Stimulated activated CD4-positive, alpha-beta T cell treated with anti-CD3 and anti-CD28 coated beads, TNF-alpha, amount 100 ng/mL, for 48 hours (primary cell): ENCODE measurements at places on chromosomes 1 and 21.
A peak's percentile ranks its signal among the peaks of the same experiment; 100 is the strongest.

DNA sequence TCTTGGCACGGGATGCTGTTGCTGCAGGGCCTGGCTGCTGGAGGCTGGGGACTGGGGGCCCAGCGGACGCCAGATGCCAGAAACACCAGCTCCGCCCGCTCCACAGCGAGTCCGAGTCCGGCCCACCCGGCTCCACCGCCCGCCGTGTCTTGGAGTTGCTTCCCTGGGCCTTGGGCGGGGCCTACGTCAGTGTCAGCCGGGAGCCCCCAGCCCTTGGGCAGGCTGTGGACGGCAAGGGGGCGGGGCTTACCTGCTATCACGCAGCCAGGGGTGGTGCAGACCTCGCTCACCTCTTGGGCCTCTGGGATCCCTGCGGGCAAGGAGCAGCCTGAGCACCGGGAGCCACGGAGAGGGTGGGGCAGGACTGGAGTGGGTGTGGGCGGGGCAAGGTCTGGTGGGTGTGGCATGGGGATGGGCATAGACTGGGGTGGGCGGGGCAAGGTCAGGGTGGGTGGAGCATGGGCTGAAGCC lies 21.8 kb downstream of the MMEL1 start:
- DNase-seq, result peak; percentile 64

DNA sequence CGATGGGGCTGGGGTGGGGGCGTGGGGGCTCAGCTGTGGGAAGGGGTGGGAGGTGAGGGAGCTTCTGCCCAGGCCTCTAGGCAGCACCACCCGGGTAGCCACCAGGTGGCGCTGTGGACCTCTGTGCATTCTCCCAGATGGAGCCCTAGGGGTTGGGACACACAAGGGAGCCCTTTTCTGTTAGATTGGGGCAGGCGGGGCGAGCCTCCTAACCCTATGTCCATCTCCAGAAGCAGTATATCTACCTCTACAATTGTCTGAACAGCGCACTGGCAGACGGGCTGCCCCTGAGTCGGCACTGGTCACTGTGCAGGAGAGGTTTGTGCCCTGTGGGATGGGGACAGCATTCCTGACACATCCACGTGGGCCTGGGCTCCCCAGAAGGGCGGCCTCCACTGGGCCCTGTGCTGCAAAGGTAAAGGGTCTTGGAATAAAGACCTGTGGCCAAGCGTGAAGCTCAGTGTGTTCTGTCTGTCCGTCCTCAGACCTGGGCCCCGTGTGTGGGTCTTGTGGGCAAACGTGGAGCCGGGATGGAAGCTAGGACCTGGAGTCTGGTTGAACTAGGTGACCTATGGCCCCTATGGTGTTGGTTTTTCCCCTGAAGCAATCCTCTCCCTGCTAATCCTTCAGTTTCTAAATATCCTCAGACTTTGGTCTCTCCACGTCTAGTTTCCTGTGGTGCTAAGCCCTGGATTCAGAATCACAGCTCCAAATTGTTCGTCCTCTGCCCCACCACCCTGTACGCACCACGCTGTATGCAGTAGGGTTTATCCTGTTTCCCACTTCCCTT lies 4.4 kb upstream of the LGR6 start:
- peak; percentile 83 for DNase-seq

GRCh38 chr1:56827711-56828110 lies 8.5 kb upstream of the FYB2 start:
- DNase-seq, result no peak

DNA sequence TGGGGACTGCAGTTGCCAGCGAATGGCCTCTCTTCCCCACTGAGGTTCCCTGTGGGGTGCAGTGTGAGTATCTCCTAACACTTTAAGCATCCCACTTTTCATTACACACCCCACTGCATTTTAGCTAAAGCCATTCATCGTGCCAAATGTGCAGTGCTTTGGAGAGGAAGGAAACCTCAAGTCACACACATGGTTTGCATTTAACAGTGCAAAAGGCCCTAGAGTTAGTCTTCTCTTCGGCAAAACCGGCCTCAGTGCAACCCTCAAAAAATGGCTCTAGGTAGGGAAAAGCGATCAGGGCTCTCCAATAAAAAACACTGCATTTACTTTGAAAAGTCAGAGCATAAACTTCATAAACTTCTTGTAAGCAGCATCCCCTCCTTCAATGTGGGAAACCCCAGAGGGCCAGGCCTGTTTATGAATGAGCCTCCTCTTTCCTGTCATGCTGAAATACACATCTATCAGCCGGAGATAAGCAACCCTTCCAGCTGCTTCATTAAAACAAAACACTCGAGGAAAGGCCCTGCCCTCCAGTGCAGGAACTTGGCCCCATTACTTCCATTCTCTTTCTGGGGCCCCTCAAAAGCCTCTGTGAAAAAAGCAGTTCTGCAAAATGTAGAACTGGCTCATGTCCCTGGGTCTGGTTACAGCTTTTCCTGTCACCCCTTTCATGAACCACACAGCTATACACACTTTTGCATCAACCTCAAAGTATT lies 184.0 kb downstream of the CDC7 start:
- no peak for DNase-seq

- DNase-seq, result no peak
These were observed 37.2 kb downstream of the ACTA1 start for GRCh38 chr1:229396585-229397206.

DNA sequence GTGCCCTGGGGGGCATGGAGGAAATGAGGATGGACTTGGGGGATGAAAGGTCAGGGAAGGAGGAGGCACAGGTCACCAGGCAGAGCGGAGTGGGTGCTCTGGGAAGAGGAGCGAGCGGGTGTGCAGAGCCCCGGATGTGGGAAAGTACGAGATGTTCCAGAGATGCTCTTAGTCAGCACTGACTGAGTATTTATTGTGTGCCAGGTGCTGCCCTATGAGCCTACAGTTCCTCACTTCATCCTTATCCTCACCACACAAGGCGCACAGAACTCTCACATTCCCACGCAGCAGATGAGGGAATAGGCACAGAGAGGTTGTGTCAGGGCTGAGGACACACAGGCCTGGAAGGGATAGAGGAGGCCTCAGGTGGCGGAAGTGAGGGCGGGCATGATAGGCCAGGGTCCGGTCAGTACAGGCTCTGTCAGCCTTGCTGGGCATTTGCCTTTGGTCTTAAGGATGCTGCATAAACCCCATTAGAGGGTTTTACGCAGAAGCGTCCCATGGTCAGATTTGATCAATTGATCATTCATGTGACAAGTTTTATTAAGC lies 77.3 kb downstream of the ARHGEF10L start:
- no peak for DNase-seq

GRCh38 chr1:35449334-35450008 lies 107.7 kb downstream of the KIAA0319L start:
- no peak for DNase-seq

GRCh38 chr1:109803901-109804331 lies 40.2 kb upstream of the EPS8L3 start:
- no peak for DNase-seq

- DNase-seq, result no peak
These were observed 44.1 kb upstream of the HMGN1 start for GRCh38 chr21:39392981-39393380.

DNA sequence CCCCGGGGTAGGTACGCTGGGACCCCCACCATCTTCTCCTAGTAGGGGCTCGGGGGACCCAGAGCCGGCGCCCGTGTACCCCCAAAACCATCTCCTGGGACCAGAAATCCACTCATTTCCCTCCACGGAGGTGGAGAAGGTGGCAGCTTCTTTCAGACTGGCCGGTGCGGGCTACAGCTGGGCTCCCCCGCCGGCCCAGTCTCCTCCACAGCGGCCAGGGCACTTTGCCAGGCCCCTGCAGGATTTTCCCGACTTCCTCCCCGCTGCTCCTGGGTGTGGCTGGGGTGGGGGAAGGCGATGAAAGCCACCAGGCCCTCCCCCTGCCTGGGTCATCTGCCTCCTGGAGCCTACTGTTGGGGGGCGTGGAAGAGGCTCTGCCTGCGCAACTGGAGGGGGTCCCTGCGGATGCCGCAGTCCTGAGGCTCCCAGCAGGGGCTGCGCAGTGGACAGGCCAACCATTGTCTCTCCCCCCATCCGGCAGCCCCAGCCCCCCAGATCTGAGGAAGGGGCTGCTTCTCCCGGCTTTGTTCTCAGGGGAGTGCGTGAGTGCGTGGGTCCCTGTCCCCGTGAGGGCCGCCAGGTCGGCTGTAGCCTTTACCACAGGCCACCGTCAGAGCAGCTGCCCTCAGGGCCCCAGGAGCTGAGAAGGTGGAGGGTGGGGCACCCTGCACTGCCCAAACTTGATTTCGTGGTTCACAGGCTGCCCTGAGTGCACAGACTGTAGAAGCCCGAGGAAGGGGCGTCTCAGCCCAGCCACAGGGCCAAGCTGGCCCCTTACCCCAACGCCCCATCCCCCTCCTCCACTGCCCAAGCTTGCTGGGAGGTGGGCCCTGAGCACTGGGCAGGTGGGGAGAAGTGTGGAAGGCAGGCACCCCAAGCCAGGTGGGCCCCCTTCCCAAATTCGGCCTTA lies 1.3 kb downstream of the AGRN start:
- no peak for DNase-seq

DNA sequence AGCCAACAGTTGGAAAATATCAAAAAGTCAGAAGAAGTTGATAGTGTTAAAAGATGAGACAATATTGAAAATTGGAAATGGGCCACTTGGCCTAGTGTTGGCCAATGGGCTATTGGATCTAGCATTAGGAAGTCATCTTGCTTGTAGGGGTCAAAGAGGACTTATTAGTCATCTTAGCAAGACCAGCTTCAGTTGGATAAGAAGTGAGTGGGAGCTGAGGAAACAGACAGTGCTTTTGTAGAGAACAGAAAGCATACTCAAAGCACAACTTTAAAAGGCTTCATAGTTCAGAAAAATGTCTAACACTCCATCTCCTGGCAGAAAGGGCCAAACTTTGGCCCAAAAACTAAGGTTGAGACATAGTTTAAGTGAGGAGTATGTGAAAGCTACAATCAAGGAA lies 139.9 kb upstream of the PKN2 start:
- DNase-seq, result no peak

GRCh38 chr1:241992734-241993133 lies 6.2 kb downstream of the MAP1LC3C start:
- no peak for DNase-seq

DNA sequence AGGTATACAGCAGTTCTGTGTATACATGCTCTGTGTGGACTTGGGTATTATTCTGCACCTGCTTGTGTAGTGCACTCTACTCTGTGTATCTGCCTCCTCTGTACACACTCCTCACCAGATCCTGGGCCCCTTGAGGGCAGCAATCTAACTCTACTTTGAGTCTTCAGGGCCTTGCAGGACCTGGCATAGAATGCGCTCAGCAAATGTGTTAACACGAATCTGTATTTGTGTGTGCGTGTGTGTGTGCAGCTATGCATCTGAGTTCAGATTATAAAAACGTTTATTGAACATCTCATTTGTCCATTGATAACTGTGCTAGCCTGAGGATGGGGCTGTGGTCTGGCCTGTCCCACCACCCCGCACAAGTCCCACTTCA lies 3.9 kb upstream of the MEF2D start:
- DNase-seq, result no peak

DNA sequence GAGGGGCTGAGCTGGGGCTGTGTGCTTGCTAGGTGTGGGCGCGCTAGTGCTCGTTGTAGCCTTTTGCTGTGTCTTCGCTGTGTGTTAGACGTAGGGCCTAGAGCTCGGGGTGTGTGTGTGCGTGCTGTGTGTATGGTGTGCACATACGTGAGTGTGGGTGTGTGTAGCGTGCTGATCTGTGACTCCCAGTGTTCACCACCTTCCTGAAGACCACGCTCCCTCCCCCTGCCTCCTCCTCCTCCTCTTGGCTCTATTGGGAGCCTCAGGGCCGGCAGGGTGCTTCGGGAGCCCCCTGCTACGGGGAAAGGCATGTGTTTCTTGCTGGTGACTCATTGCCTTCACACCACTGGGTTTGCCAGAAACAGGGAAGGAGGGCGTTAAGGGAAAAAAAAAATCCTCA lies 9.4 kb upstream of the KCNC4 start:
- DNase-seq, result no peak

GRCh38 chr1:210384625-210385024 lies 55.9 kb downstream of the HHAT start:
- DNase-seq, result no peak

- no peak for DNase-seq
These were observed 24.7 kb downstream of the SLC35A3 start for GRCh38 chr1:99994496-99994895.

DNA sequence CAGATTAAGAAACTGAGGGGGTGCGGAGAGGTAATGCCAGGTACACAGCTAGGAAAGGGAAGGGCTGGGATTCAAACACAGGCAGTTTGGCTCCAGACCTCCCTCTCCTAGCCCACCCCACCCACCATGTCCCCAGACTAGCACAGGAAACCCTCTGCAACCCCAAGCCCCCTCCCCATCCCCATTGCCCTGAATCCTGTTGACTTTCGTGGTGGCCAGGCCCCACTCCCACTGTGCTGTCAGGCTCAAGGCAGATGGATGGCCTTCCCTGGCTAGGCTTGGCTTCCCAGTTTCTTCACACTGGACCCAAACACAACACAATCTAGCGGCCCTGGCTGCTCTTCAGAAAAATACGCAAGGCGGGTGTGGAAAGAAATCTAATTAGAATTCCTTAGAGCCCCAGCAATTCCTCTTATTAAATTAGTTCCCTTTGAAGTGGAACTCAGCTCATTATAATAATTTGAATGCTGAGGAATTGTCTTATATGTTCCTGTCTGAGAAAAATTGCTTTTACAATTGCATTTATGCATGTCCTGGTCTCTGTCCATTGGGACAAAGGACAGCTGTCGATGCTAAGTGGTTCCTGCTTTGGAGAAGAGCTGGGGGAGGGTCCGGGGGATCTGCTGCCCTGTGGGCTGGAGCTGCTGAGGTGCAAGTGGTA lies 97.4 kb downstream of the SYF2 start:
- no peak for DNase-seq

DNA sequence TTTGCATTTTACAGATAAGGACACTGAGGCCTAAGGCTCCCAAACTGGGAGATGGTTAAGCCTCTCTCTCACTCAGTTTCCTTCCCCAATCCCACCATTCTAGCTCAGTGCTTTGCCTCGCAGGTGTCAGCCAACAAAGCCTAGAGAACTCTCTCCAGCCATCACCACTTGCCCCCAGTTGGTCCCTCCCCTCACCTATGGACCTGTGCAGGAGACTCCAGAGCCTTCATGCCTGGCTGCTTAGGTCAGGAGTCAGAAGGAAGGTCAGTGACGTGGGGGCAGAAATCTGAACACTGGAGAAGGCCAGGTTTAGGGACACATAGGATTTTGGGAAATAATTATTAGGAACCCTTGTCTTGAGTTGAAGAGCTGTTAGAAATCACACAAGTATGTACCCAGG lies 295.3 kb downstream of the PTPRU start:
- DNase-seq, result no peak

DNA sequence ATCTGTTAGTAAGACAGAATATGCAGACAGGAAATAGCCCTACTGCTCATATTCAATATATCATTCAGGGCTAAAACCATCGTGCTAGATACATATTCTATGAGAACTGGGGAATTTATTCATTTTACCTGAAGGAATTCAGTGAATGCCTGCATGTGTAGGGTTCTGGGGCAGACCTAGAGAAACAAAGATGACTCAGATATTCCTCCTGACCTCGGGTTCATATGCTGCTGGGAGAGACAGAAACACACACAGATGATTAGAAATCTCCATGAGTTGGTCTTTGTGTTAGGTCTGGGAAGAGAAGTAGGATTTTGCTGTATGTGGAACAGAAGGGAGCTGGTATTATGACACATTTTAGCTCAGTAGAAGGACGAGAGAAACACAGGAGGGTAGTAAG lies 176.5 kb upstream of the ST6GALNAC5 start:
- no peak for DNase-seq
